ENCODE measurements at places on chromosomes 7 and 10. TPM values are rescaled to one million over a fixed set of nuclear protein-coding genes. Genes with fewer than 3 reads are reported as not detected.

HMX2 gene
- not detected for total RNA-seq

TAX1BP1 gene
- 68.9 TPM for total RNA-seq

PRPF18 gene
- 10.0 TPM for total RNA-seq

PKD2L1 gene
- not detected for total RNA-seq

ABCA13 gene
- under 0.01 TPM for total RNA-seq

PLEKHS1 gene
- not detected for total RNA-seq

TUBAL3 gene
- total RNA-seq = not detected

GPR15LG gene
- total RNA-seq = not detected

PTPRN2 gene
- under 0.01 TPM for total RNA-seq

CTAGE15 gene
- total RNA-seq = not detected

ECHDC3 gene
- total RNA-seq = 2.8 TPM

KNDC1 gene
- total RNA-seq = 0.56 TPM

AKR1C8 gene
- total RNA-seq = not detected

ITGB8 gene
- 10.8 TPM for total RNA-seq

PRRT4 gene
- total RNA-seq = not detected

ATOH7 gene
- not detected for total RNA-seq

NOS3 gene
- 0.28 TPM for total RNA-seq

PFKFB3 gene
- 26.9 TPM for total RNA-seq

WNT2 gene
- total RNA-seq = 1.4 TPM

ASAH2 gene
- 0.18 TPM for total RNA-seq

CNPY1 gene
- total RNA-seq = not detected

GATA3 gene
- not detected for total RNA-seq

SNX10 gene
- not detected for total RNA-seq

KEL gene
- total RNA-seq = not detected

TAS2R41 gene
- total RNA-seq = not detected

GLI3 gene
- 1.7 TPM for total RNA-seq

Measured in IMR-90 (cell line).